ENCODE measurements at places on chromosomes 4 and X. TPM values are rescaled to one million over a fixed set of nuclear protein-coding genes. Genes with fewer than 3 reads are reported as not detected.

The TMEM35A gene
- not detected for total RNA-seq

DNA sequence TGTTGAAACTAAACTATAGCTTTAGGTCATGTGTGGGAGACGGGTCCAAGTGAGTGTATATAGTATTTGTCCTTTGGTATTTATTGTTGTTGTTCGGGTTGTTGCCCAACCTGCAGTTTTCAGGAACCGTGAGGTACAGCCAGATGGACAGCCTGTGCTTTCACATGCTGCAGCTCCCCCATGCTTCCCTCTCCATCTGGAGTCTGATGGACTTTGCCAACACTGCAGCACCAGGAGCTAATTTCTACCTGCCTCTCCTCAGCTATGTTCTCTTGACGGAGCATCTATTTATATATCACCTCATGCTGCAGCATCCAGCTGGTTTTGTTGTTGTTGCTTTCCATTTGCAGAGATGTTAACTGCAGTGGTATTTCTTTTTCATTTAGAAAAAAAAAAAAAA is 80.1 kb downstream of the TLL1 start:
- no peak for DNase-seq

DNA sequence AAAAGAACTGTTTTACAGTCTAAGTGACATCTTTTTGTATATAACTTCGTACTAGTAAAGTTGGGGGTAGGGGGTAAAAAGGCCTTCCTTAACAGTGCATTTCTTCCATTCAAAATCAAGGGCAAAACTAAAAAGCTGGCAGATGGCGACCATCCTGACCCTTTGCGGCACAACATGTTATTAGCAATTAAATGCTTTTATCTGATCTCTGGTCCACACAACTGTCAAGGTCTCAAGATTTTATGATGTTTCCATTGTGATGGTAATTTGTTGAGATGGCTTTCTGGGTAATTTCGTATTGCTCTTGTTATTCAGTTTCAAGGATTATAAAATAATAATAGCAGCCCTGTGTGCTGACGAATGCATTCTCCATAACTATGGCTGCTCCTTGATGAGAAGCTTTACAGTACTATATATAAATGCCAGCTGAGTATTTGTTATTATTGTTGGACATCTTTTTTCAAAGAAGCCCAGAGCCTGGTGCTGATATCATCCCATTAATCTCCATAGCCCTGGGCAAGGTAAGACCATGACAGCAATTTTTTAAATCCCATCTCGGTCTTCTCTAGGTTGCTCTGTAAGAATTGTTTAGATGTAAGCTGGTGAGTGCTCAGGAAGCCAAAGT is 89.5 kb downstream of the CBR4 start:
- DNase-seq = no peak

DNA sequence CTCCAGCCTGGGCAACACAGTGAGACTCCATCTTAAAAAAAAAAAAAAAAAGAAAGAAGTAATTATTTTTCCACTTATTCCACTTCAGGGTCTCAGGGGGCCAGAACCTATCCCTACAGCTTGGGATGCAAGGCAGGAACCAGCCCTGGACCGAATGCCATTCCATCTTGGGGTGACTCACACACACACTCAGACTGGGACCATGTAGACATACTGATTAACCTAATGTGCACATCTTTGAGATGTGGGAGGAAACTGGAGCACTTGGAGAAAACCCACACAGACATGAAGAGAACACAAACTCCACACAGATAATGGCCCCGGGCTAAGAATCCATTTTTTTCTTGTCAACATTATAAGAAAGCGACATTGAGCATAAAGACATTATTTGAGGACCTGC is 132.5 kb downstream of the PTTG2 start:
- DNase-seq = no peak

DNA sequence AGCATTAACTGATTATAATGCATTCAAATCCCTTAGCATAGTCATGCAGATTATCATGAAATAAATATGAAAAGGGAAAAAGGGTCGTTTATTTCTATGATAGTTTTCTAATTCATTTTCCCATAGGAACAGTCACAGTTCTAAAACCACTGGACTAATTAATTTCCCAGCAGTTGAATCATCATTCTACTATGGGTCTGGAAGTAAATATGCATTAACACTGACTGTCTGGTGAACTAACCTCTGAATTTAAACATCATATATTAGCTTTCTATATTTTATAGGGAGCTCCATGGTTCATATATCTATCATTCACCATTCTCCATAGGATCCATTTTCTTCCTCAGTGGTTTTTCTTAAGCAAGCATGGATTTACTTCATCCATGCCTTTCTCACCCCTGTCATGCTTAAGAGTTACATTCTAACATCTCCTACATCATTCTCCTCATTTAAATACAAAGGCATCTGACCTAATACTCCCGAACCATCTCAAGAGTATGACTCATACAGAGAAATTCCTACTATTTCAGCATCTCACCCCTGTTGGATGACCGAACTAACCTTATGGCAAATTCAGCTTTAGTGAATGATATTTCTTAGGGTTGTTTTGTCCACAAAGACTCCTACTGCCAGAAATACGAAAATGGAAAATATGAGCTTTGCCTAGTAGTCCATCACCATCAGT is 198.7 kb upstream of the ADAMTS3 start:
- no peak for DNase-seq

GRCh38 chr4:1332686-1333085 is 14.3 kb upstream of the UVSSA start:
- DNase-seq = no peak

GRCh38 chrX:52082578-52082977 is 13.6 kb upstream of the MAGED4B start:
- DNase-seq = no peak

DNA sequence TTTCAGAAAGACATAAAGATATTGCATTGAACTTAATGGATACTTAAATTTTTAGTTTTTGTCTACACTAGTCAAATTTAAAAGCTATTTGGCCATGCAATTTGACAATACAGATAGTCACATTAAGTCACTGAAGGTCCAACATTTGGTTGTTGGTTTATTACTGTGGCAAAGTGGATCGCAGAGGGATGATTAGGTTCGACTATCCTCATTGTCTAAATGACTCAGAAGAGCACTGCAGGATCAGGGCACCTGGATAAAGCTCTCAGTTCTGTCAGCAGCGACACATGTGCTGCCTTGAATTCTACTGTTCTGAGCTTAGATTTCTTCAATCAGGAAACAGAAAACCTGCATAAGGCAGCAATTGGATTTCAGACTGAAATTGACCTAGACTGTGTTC is 130.7 kb downstream of the AMELX start:
- no peak for DNase-seq

DNA sequence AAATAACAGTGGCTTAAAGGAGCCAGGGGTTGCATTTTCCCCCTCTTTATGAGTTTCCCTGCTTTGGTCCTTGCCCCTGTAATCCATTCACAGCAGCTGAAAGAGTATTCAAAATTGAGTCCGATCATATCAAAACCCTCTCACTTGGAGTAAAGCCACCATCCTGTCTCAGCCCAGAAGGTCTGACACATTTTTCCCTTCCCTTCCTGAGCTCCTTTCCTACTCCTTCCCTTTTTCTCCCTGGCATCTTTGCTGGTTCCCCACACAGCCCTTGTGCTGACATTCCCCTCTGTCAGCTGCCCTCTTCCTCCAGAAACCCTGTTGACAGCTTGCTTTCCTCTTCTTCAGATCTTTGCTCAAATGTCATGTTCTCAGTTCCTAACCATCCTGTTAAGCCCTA is 295.6 kb downstream of the EVC2 start:
- no peak for DNase-seq

DNA sequence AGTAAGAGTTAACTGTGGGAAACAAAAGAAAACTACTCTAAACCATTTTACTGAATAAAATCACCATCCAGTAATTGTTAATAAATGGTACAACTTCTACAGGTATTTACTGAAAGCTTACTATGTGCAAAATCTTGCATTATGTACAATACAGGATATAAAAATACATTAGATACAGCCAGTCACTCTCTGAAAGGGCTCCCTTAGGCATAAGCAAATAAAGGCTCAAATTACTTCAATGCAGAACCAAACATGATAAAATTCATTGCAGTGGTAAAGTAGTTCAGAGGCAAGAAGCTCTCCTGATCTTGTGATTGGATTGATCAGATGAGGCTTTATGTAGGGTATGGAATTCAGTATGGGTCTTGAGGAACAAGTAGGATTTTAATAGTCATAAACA is 100.2 kb downstream of the KLHL13 start:
- no peak for DNase-seq

DNA sequence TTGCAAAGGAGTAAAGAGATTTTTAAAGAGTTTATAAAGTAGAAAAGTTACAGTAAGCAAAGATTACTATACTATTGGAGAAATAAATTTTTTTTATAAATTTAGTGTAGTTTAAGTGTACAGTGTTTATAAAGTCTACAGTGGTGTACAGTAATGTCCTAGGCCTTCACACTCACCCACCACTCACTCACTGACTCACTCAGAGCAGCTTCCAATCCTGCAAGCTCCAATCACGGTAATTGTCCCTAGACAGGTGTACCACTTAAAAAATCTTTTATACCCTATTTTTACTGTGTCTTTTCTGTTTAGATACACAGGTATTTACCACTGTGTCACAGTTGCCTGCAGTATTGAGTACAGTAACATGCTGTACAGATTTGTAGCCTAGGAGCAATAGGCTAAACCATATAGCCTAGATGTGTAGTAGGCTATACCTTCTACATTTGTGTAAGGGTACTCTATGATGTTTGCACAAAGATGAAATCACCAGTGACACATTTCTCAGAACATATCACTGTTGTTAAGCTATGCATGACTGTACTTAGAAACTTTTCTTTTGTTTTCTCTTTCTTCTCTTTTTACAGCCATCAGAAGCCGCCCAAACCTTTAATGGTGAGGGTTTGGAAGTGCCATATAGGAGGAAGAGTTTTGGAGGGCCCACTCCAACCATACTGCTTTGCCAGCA is 11.8 kb upstream of the SH3RF1 start:
- no peak for DNase-seq
